ENCODE measurements at places on chromosomes 2 and 18.

- no peak for DNase-seq
Measured at GRCh38 chr18:30920757-30921156, 121.8 kb downstream of the DSC3 start.

DNA sequence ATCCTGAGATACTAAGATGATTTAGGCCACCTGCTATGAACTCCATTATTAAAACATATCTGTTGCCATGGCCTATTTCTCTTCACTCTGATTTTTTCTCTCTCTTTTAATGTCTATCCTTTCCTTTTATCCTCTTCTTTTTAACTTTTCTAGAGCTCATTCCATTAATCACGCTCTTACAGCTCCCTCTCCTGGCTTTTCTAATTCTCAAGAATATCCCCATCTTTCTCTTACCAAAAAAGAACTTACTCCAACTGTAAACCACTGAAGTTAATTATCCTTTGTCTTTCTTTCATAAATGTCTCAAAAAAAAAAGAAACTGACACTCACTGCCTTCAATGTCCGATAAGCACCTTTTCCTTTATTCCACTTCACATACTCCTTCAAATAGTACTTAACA lies 7.9 kb downstream of the PPP3R1 start:
- no peak for DNase-seq

- DNase-seq: no peak
Measured at GRCh38 chr2:225052703-225053102, 10.4 kb upstream of the DOCK10 start.

DNA sequence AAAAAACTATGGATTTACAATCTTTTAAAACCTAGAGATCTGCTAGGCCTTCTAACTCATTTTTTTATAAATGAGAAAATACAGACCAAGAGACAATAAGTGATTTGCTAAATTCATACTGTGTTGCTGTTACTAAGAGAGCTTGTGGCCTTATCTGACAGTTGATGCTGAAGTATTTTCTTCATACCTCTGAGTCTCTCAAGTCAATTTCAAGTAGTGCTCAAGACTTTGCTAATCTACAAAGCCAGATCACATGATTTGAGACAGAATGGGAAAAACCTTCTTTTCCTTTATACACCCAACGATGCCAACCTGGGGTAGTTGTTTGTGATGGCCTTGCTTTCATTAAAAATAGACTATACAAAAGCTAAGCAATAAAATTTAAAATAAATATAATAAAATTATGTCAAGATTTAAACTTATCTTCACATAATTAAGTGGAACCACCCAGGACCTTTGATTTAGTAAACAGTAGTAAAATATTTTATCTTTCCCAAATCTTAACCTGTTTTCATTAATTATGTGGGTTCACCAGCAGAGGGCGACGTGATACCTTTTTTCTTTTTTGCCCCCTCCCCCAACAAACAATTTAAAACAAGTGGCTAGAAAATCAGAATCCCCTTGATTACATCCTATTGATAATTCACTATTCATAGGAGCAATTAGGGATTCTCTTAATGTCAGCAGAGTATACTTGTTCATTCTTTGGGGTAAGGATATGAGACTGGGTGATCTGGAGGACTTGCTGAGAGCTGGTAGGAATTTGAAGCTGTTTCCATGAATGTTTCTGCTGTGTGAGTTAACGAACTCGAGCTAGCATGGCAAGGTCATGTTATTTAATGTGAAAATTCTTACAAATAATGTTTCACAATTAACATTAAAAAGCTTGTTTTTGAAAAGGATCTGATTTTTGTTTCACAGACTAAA lies 49.6 kb upstream of the SLC5A7 start:
- DNase-seq: no peak

DNA sequence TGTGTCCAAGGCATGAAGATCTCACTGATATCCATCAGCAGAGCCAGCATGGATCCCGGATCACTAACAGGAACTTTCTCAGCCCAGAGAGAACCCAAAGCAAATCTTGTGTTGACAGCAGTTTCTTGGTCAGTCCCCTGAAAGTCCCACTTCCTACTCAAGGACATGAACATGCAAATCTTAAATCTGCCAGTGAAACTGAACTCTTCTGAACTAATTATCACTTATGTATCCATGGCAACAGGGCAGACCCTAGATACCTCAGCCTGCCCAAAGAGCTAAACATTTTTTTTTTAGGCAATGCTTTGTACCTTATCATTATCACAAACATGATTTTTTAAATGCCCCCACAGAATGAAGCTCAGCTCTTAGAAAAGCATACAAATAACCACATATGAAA lies 127.8 kb upstream of the DDX18 start:
- DNase-seq: no peak

GRCh38 chr18:74674487-74674886 lies 76.8 kb downstream of the ZNF407 start:
- no peak for DNase-seq

GRCh38 chr2:150003544-150003943 lies 416.0 kb upstream of the MMADHC start:
- DNase-seq: no peak

GRCh38 chr2:217617616-217618022 lies 385.2 kb downstream of the TNS1 start:
- DNase-seq: no peak
